ENCODE measurements at places on chromosomes 1 and 21.

- DNase-seq = no peak
These were observed 7.6 kb upstream of the OTUD7B start for GRCh38 chr1:150018165-150018564.

GRCh38 chr1:69491416-69491815, 76.3 kb upstream of the LRRC7 start:
- no peak for DNase-seq

- DNase-seq = no peak
These were observed 4.7 kb upstream of the CCSAP start for GRCh38 chr1:229347528-229347927.

DNA sequence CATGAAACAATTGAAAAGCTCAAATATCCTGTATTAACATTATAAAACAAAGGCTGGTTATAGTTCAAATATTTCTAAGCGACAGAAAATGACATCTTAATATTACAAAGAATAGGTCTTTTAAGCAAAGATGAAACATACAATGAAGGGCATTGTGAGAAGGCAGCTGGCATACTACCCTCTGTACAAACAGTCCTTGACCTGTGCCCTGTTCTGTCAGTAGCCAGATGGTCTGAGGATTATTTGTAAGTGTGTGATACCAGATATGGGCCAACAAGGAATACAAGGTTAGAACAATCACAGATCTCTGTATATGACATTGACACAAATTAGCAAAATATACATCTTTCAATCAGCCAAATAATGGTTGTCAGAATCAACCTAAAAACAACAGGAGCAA, 1350.4 kb downstream of the AMY1C start:
- DNase-seq = no peak

DNA sequence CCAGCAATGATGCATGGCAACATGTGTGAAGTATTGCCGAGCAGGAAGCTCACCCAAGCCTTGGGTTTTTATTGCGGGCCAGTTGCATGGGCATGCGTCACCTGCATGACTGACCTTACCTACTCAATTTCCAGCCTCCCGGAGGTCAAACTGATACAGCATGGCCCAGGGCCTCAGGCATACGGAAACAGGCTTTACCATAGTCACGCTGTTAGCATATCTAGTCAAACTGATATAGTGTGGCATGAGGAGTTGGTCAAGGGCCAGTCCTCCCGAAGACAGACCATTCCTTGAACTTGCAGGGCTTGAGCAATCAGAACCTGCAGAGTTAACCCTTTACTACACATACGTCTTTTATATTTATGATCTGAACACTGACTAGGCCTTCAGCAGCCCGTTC, 6.4 kb upstream of the DUSP12 start:
- DNase-seq = no peak

DNA sequence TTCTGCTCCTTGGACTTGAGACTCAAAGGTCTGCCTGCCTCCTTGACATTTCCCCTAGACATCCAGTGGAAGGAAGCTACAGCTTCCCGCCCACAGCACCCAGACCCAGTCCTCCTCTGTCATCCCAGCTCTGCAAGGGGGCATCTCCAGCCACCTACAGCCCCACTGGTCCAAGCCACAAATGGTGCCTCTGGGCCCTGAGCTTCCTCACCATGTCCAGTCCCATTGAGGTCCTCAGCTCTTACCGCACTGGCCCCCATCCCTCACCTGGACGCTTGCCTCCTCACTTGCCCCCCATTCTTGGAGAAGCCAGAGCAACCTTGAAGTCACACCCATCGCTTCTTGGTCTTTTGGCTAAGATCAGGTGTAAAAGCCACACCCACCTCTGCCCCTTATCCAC, 13.2 kb downstream of the PODN start:
- DNase-seq = no peak

DNA sequence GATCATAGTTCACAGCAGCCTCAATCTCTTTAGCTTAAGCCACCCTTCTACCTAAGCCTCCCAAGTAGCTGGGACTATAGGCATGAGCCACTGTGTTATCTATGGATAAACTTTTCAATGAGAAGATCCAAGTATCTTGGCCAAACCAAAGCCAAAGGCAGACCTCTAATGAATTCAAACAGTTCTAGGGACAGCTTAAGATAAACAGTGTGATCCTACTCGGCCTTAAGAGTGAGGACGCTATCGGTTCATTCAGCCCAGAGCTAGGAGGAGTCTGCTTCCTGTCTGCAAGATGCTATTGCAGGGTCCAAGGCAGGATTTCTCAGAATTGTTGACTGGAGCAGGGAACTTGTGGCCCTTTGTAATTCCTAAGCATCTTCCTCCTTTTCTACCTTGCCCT, 368.7 kb downstream of the ST6GALNAC3 start:
- no peak for DNase-seq

DNA sequence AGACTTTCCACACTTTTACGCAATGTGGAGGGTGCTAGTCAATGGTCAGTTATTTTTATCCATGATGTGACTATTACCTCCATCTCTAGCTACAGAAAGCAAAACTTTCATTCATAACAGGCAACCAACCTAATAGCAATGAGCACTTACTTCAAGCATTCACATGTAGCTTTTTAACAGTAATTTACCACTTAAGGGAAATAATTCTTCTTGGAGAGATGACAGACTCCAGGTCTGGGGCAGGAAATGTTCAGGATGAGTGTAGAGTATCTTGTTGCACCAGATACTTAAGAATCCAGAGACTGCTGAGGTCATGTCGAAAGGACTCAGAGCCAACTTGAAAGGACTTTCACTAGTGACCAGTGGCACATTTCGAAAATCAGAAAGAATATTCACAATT, 347.6 kb downstream of the CHRM3 start:
- no peak for DNase-seq

DNA sequence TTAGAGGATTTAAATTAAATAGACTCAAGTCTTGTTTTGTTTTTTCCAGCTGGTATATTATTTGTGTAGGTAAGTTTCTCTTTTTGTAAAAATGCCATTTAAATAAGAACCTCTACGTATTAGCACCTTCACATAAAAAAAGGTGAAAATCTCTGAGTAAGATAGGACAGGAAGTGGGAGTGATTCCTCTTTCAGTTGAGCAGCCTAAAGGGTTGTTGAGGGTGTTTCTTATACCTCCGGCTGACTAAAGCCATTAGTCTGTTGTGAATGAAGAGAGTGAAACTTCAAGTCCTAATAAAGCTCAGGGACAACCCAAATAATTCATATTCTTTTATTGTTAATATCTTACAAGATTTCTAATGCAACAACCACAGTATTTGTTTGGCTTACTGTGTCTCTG, 188.7 kb downstream of the CHRM3 start:
- DNase-seq = no peak

GRCh38 chr1:58524353-58524945, 22.1 kb downstream of the OMA1 start:
- no peak for DNase-seq

DNA sequence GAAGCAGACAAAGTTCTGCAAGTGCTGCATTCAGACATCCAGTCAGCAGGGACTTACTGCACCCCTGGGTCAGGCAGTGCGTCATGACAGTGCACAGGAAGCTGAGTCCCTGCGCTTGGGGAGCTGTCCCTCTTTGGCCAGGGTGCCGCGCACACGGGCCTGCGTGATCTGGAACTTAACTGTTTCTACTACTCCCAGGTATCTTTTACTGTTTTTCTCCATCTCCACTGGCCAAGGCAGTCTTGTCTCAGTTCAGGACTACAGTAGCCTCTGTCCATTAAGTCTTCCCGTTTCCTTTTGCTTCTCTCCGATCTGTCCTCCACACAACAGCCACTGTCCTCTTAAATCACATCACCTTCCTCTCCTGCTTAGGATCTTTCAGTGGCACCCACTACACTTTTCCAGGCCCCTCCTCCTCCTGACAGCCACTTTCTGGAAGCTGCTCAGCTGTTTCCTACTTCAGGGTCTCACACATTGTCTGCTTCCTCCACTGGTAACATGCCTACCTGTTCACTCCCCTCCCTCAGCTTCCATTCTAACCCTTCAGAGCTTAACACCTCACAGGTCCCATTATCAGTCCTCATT, 15.9 kb downstream of the ERRFI1 start:
- no peak for DNase-seq

DNA sequence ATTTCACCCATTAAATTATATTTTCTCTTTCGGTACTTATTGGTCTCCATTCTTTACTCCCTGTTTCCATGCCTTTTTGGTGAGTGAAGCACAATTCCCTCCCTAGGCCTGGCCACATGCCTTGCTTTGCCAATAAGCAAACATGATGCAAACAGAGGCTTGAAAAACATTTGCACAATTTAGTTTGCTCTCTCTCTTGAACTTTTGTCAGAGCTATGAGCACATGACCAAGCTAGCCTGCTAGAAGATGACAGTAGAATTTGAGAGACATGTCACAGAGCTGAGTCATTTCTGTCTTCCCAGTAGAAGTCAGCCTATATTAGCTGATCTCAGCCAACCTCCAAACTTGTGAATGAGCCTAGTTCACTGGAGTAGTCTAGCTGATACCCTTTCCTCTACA, 24.6 kb downstream of the ANGPTL3 start:
- DNase-seq = no peak

GRCh38 chr1:100767176-100767890, 47.8 kb downstream of the VCAM1 start:
- no peak for DNase-seq

- peak; percentile 84 for DNase-seq
These were observed 26.1 kb downstream of the UBE2T start for GRCh38 chr1:202315576-202316168.

DNA sequence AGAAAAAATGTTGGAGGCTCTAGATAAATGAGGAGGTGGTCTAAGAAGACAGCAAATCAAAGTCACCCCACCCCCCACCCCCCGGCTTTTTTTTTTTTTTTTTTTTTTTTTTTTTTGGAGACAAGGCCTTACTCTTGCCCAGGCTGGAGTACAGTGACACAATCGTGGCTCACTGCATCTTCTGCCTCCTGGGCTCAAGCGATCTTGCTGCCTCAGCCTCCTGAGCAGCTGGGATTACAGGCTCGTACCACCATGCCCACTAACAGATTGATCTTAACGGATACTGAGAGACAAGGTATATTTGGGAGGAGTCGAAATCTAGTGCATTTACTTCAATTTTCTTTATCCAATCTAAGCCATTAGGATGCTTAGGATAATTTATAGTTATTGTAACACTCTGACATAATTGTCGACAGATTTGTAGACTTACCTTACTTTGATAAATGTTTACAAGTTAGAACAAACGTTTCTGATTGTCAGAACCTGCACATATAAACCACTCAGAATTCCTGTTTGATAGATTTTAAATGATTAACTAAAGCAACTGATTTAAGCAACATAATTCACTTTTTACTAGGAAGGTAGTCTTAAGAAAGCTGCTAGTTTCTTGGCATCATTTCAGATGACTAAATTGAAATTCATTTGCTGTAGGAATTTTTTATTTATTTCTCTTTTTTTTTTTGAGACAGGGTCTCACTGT, 33.7 kb upstream of the NBL1 start:
- no peak for DNase-seq

DNA sequence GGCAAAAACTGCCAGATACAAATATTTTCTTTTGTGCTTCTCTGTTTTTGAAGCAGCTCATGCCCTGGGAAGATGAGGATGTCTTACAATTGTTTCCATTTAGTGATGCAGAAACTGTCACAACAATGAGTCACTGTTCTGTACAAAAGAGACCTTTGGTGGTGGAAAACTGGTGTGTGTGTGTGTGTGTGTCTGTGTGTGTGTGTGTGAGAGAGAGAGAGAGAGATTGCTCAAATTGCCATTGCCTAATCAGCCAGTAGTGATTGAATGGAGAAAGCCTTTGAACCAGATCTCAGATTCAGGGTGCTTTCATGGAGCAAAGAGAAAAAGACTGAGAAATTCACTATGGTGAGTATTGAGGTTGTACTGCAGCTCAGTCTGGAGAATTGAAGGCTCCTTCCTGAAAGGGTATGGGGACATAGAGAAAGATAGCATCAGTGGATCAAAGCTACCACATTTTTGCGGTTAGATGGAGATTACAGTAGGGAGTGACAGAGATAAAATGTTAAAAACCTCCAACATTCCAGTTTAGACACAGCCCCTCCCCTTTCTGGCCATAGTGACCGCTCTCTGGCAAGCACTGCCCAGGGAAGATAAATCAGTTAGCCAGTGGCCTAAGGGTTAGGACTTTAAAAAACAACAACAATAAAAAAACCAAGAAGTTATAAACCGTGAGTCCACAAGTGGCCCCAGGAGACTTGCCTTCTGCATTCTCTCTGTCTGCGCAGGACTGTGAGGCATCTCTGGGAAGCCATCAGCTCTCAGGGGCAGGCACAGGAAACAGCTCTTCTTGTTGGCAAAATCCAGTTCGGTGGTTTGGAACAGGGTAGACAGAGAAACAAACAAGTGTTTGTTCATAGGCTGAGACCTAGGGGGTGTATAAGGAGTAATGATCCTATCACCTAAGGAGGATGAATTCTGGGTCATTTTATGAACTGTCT, 406.5 kb downstream of the DUSP10 start:
- DNase-seq = no peak

DNA sequence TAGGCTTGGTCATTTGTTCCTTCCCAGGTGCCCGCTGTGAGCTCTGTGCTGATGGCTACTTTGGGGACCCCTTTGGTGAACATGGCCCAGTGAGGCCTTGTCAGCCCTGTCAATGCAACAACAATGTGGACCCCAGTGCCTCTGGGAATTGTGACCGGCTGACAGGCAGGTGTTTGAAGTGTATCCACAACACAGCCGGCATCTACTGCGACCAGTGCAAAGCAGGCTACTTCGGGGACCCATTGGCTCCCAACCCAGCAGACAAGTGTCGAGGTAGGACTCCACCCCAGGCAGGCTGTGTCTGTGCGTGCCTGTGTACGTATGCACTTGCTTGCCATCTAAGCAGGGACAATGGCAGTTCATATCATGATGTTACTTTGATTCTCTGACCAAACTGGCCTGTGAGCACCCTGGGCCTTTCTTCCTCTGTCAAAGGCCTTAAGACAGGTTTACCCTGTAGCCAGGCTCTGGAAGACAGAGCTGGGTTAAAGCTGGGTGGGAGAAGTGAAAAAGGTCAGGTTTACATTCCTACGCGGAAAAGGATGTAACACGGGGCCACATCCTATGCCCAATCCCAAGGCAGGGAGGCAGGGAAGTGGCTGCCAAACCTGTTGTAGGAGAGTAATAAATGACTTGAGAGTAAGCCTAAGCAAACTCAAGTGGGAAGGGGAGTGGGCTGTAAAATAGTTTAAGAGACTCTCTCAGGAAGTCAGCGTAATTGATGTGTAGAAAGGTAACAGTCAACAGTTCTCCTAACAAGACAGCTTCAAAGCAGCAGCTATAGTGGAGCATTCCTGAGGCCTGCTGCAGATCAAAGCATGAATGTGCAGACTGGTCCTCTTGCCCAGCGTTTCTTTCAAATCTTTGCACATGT, 42.5 kb downstream of the LAMC2 start:
- no peak for DNase-seq

GRCh38 chr1:217389895-217390294, 241.0 kb downstream of the GPATCH2 start:
- no peak for DNase-seq

- no peak for DNase-seq
These were observed 45.2 kb upstream of the PGD start for GRCh38 chr1:10353693-10354092.

Measured in left forelimb (tissue), 1 donor.